ENCODE measurements at places on chromosomes 5 and 9.

GRCh38 chr5:64742821-64743220 is 25.7 kb downstream of the SREK1IP1 start:
- no peak for DNase-seq

DNA sequence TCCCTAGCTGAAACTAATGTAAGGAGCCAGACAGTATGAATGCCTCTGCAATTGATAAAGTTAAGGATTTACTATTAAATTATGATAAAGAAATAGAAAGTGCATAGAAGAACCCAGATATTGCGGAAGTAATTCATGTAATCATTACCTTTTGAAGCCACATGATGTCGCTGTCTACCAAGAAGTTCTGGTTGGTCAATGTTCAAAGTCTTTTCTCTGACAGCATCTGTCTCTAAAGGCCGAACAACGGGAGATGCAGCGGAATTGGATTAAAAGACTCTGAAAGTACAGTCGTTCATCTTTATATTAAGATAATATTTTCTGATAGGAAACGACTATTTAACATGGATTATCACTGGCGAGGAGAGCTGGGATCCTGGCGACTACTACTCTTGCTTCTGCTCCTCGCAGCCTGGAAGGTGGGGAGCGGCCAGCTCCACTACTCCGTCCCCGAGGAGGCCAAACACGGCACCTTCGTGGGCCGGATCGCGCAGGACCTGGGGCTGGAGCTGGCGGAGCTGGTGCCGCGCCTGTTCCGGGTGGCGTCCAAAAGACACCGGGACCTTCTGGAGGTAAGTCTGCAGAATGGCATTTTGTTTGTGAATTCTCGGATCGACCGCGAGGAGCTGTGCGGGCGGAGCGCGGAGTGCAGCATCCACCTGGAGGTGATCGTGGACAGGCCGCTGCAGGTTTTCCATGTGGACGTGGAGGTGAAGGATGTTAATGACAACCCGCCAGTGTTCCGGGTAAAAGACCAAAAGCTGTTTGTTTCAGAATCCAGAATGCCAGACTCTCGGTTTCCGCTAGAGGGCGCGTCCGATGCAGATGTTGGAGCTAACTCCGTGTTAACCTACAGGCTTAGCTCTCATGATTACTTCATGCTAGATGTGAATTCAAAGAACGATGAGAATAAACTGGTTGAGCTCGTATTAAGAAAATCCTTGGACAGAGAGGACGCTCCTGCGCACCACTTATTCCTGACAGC is at the start of gene PCDHA8:
TSS of gene PCDHA8 (plus strand) at position 210 of the 985 bp plus-strand sequence. CDS start at position 345, 135 bp downstream.
- DNase-seq: no peak

GRCh38 chr5:170267431-170268152 is 30.0 kb downstream of the LCP2 start:
- DNase-seq: peak; percentile 77

- DNase-seq: peak; percentile 4
Measured at GRCh38 chr5:1519631-1520210, 4.0 kb downstream of the LPCAT1 start.

- no peak for DNase-seq
Measured at GRCh38 chr9:26112724-26113123, 434.5 kb upstream of the TUSC1 start.

GRCh38 chr5:173646692-173647091 is 30.2 kb upstream of the BOD1 start:
- no peak for DNase-seq

GRCh38 chr9:70534471-70534870 is 120.0 kb upstream of the KLF9 start:
- no peak for DNase-seq

DNA sequence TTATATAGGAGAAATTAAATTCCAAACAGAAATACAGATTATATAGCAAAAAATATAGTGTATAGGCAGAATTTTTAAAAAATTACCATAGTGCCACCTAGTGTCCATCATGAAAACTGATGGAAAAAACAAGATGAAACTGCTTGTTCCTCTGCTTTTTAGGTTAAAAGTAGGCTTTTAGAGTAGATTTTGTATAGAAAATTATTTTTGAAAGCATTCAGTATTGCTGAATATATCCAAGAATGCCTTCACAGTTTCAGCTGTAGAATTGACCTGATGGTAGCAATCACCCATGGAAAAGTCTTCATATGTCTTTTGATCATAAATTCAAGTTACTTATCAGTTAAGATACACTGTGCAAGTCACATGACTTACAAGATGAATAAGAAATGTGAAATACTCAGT is 19.7 kb downstream of the RIOK2 start:
- DNase-seq: no peak

GRCh38 chr5:126816649-126817048 is 39.7 kb downstream of the LMNB1 start:
- no peak for DNase-seq

DNA sequence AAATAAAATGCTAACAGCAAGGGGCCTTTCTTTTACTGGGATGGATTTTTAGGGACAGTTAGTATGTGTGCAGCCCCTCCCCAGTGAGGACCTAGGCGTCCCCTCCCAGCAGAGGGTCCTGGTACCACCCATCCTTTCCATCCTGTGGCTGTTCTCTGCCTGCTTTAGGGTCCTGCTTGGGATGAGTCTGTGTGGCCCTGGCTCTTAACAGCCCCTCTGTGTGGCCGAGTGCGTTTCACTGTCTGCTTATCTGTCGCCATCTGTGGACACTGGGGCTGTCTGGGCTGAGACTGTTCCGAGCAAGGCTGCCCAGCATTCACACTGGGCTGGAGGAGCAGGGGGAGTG is 17.0 kb downstream of the WNK2 start:
- no peak for DNase-seq

DNA sequence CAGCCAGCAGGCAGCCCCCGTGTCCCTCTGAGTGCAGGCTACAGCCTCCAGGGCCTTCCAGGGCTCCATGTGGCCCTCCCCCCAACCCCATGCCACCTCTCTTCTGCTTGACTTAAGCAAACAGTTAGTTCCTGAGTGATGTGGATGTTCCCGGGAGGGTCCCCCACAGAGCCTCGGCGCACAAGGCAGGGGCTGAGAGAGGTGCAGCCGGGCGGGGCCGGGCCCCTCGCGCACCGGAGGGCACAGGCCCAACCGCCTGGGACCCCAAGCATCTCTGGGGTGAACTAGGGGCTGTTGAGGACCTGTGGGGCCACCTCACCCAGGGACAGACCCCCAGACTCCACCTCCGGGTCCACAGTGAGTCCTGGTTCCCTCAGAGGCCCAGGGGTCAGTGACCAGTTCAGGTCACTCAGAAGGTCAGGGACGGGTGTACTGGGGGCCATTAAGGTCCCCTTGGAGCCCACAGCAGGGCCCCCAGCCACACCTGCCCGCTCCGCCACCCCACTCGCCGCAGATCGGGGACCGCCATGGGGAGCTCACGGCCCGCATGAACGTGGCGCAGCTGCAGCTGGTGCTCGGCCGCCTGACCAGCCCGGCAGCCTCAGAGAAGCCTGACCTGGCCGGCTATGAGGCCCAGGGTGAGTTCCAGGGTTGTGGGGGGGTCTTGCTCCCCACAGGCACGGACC is 13.2 kb downstream of the GPSM1 start:
- DNase-seq: no peak

DNA sequence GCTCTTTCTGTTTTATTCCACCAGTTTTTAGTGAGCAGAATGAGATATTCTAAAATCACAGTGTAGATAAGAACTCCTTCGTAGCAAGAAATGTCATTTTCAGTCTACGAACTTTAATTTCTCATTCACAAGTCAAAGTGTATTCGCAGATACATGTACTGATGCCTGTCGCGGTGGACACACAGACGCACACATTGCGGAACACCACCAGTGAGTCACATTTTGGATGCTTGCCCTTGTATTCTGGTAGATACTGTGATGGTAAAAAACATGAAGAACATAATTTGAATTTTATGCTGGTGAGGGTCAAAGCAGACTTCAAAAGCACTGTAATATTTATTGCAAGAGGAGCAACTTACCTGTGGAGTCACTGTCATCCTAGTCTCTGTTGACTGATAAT is 4.7 kb upstream of the C9orf57 start:
- DNase-seq: no peak

- no peak for DNase-seq
Measured at GRCh38 chr5:176550275-176550831, 1.2 kb downstream of the CDHR2 start.

DNA sequence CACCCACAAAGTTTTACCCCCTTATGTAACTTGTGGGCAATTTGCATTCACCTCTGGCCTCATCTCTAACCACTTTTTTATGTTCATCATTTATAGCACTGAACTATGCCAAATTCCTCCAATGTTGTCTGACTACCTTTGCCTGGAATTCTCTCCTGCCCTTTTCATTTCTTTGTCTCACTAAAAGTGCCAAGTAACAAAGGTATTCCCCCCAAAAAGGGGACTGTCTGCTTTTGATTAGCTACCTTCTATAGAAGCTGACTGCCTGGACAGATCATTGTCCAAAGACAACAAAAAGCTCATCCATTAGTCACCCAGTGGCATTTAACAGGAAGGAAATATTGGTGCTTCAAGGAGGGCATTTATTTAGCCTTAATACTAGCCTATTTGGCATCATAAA is 189.9 kb upstream of the VCAN start:
- DNase-seq: no peak

- no peak for DNase-seq
Measured at GRCh38 chr5:95652849-95653248, 6.3 kb downstream of the RFESD start.

GRCh38 chr5:74412066-74412465 is 228.5 kb downstream of the ENC1 start:
- no peak for DNase-seq

DNA sequence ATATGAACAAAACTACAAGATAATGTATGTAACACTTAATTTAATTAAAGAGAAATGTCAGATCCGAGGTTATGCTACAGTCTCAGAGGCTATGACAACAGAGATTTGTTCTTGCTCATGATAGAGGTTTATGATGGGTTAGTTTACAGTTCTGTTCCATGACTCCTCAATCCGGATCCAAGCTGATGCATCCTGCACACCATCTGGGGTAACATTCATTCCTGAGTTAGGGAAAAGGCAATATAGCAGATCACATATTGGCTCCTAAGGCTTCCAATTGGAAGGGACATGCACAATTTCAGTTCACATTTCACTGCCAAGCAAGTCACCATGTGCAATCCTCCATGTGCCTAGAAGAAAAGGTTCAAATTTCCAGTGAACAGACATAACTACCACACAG is 40.4 kb downstream of the ABLIM3 start:
- no peak for DNase-seq

GRCh38 chr9:87422999-87423398 is 74.7 kb upstream of the DAPK1 start:
- DNase-seq: no peak

DNA sequence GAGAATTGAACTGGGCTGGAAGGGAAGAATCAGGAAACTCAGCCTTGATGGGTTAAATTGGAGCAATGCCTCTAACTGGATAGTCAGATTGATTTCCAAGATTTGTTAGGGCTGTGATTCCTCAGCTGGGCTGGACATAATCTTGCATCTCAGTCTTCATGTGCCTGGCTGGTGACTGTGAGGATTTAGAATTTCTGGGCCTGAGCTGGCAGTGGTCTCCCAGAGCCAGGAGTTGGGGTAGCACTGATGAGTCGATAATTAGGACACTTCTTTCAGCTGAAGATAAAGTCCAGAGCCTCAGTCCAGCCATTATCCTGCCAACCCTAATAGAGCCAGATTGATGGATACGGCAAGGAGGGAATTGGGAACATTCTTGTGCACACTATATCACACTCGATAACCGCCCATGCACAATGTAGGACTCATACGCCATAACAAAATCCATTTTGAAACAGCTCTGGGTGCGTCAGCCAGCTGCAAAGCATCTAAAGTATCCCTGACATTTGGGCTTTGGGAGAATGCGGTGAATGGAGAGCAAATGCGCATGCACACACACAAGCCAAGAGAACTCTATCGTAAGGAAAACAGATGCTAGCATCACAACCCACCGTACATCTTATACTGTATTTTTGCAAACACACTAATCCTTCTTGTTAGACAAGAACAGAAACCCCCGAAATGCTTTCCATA is 405.1 kb upstream of the KLF4 start:
- DNase-seq: no peak

DNA sequence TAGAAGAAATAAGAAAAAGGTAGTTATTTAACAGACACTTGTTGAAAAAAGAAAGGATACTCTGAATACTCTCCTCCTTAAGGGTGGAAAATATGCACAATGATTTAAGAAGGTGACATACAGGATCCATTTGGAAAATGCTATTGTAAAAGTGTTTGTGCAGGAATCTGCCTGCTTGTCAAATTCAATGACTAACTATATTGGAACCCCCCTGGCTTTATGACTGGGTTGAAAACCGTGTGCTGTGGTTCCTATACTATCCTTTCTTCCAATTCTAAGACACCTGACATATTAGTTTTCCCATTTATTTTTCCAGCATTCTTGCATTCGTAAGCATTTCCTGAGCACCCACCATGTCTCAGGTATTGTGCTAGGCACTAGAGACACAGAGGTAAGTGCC is 220.0 kb downstream of the GLIS3 start:
- DNase-seq: no peak

GRCh38 chr5:149886060-149886459 is 58.5 kb downstream of the PDE6A start:
- peak; percentile 29 for DNase-seq

GRCh38 chr5:40594811-40595210 is 84.9 kb upstream of the PTGER4 start:
- no peak for DNase-seq

DNA sequence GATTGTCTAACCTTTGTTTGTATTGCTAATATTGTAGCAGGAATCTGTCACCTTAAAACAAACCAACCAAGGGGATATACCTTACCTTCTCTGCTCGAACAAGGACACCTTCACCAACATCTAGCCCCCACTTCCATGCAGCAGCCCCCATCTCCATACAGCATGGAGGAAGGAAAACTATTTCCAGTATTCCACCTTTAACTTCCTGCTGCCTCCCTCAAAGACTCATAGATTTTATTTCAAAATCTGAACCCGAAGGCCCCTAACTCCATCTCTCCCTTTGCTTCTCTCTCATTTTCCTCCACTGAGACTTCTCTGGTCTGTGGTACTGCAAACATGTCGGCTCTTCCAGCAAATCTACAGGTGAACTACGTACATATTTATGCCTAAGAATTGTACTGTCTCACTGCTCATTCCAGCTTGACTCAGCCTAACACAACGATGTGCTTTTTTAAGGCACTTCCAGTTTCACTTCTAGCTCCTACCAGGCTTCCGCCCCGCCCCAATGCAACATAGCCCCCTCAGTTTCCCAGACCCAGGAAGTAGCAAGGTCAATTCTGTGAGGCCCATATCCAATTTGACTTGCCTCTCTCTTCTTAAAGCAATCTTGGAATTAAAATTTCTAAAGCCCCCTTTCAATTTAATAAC is 70.7 kb upstream of the RNF38 start:
- DNase-seq: peak; percentile 70

- no peak for DNase-seq
Measured at GRCh38 chr9:89874351-89875321, 269.8 kb downstream of the GADD45G start.

DNA sequence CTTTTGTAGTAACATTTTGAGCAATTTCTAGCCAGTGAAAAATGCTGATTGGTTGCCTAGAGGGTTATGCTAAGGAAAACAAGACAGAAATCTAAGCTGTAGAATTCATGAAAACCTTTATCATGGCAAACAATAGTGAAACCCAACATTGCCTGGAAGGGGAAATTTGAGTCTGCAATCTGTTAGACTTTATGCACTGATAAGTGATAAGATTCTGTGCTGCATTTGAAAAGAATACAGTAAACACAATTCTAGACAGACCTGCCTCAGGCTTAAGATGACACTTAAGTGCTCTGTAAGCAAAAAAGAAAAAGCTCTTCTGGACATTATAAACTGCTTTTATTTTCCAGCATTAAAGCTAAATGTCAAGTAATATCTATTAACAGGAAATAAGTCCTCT is 519.3 kb downstream of the ISL1 start:
- no peak for DNase-seq

GRCh38 chr9:101737165-101737704 is 1.2 kb downstream of the GRIN3A start:
- no peak for DNase-seq
